ENCODE measurements at places on chromosomes 7 and 10.

GRCh38 chr7:511476-512145 is 8.0 kb downstream of the PDGFA start:
- DNase-seq = no peak

- DNase-seq = no peak
Observed at GRCh38 chr10:76546411-76546810, 1091.2 kb downstream of the KCNMA1 start.

DNA sequence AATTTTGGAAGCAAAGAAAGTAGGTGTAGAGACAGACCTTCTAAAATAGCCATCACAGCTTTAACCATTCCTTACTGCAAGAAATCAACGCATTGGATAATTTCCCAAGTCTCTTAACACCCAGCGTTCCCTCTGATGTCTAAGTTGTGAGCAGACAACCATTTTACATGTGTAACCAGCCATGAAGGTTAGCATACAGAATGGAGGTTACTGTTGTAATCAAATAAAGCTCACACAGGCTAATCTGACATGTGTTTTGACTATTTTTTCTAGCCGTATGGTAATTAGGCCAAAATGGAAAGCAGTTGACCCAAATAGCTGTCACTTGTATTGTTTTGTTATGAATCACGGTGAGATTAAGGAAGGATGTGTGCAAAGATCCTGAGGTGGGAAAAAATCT is 336.4 kb downstream of the RNLS start:
- DNase-seq = no peak

- no peak for DNase-seq
Observed at GRCh38 chr7:12111422-12112405, 99.4 kb upstream of the TMEM106B start.

GRCh38 chr7:35717013-35717412 is 22.1 kb upstream of the HERPUD2 start:
- DNase-seq = no peak

DNA sequence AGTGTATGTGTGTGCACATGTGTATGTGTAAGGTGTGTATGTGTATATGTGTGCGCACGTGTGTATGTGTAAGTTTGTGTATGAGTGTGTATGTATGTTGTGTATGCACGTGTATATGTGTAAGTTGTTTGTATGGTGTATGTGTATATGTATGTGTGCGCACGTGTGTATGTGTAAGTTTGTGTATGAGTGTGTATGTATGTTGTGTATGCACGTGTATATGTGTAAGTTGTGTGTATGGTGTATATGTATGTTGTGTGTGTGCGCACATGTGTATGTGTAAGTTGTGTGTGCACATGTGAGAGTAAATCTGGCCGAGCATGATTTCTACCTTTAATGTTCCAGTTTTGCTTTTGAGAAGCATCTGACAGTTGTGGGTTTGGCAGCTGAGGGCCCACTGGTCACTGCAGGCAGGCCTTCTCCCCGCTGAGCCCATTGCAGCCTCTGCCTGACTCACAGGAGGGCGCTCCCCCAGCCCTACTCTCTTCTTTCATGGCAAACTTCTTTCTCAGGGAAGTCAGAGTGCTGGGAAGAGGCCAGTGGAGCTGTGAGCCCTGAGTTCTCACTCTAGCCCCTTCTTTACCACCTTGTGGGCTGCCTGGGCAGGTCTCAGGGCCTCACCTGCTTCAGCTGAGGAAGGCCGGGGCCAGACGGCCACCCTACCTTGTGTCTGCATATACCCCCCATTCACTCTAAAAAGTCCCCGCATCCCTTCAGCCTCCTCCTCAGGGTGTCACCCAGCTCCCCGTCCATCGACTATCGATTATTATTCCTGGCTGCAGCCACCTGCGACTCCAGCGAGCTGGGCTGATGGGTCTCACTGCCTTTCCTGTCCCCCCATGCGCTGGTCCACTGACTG is 11.2 kb downstream of the WDR86 start:
- no peak for DNase-seq

- DNase-seq = no peak
Observed at GRCh38 chr10:133350950-133351329, 3.8 kb downstream of the PRAP1 start.

Measured in omental fat pad (tissue), 4 donors.